Effector CD4-positive, alpha-beta T cell (primary cell): ENCODE measurements at places on chromosomes 2 and 18.

DNA sequence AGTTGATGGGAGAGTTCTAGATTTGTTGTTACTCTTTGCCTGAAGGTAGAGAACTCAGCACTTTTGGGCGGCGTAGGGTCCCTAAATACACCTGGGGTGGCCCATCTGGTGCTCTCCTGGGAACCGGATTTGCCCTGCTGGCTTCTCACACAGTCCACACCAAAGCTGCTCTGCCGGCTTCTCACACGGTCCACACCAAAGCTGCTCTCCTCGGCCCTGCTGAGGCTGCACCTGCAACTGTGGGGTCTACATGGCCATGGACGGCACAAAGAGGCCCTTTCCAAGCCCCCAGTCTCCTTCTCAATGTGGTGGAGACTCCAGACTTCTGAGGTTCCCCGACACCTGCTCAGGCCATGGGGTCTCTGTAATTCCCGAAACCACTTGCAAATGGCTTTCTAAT lies 124.8 kb upstream of the GPC1 start:
- DNase-seq, result no peak

DNA sequence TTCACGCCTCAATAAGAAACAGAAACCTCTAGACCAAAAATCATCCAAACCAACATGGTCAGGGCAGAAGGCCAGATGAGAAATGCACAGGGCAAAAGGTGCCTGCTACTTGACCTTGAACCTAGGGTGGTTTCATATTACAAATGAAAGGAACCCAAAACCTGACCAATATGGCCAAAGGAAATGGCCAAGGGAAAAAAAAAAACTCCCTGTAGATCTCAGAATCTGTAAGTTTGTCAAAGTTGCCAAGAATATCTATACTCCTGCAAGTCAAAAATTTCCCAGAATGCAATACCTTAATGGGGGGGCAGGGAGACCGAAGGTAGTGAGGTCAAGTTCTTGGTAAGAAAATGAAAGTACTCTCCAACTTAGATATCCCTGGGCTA lies 47.2 kb downstream of the HIBCH start:
- no peak for DNase-seq

GRCh38 chr18:73520229-73520628 lies 627.4 kb downstream of the FBXO15 start:
- DNase-seq, result no peak

DNA sequence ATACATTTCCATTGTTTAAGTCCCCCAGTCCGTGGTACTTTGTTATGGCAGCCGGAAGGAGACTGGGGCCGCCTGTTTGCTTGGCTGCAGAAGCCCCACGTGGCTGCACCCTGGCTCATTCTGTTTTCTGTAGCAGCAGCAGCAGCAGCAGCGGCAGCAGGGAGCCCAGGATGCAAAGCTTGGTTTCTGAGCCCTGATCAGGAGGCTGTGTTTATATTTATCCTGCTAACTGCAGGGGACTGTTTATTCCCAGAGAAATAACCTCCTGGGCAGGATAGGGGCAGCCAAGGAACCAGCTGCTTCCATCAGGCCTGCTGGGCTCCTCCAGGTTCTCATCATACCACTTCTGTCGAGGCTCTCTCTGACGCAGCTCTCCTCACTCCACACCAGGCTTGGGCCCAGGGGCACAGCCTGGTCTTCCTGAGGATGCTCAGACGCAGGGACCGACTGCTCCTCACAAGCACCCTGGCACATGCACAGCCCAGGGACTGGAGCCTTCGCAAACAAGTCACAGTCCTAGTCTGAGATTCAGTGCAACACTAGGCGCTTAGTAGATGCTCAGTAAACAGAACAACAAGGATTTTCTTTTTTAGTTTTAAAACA lies 139.0 kb downstream of the MSH2 start:
- no peak for DNase-seq

- no peak for DNase-seq
These were observed 133.6 kb downstream of the PHLPP1 start for GRCh38 chr18:62848946-62849345.

DNA sequence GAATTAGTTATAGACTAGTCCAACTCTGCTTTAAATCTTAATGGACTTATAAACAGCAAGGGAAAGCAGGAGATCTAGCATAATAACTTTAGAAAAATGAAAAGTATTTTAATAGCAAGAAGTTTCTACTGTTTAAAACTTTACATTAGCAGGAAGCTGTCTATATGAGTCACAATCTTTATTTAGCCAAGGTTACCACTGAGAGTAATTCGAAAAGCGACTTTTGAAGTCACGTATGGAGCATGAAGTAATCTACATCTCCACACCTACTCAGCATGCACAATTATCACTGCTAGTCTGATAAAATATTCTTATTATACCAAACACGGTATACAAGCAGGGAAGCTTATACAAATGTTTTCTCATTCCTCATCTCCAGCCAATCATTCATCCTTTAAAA lies 515.4 kb upstream of the SOX11 start:
- DNase-seq, result no peak

GRCh38 chr18:68840554-68841263 lies 42.8 kb downstream of the CCDC102B start:
- no peak for DNase-seq

DNA sequence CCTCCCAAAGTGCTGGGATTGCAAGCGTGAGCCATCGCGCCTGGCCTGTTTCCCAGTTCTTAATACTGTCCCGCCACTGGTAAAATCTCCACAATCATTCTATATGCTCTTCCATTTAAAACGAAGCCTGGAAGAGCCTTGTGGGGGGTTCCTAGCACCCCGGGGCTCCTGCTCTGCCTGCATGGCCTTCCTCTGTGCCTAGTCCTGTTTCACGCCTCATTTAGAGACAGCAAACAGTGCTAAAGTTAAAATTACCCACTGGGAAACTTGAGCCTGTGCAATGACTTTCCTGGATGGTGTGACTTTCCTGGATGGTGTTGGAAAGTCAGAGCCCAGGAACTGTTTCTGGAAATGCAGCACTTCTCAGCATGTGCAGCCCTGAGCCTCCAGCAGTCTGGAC lies 55.0 kb downstream of the INPP5D start:
- no peak for DNase-seq

DNA sequence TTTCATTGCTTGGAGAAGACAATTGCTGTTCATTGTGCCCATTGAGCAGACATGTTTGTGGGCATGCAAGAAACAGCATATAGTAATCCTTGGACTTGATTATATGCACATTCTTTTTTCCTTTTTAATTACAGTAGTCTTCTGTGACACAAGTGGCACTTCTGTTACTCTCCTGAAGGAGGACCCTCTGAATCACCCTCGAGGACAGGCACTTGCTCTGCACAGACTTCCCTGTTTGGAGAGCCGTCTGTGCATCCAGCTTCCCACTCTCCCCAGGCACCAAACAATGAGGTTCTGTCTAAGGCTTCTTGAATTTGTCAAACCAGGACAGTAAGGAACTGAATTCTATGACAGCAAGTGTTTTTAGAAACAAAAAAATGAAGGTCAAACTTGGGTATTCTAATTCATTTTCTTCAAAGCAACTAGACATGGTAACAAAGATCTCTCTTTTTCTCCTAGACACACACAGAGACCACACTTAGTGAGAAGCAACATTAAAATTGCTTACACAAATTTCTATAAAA lies 844.6 kb upstream of the ID2 start:
- DNase-seq, result no peak

DNA sequence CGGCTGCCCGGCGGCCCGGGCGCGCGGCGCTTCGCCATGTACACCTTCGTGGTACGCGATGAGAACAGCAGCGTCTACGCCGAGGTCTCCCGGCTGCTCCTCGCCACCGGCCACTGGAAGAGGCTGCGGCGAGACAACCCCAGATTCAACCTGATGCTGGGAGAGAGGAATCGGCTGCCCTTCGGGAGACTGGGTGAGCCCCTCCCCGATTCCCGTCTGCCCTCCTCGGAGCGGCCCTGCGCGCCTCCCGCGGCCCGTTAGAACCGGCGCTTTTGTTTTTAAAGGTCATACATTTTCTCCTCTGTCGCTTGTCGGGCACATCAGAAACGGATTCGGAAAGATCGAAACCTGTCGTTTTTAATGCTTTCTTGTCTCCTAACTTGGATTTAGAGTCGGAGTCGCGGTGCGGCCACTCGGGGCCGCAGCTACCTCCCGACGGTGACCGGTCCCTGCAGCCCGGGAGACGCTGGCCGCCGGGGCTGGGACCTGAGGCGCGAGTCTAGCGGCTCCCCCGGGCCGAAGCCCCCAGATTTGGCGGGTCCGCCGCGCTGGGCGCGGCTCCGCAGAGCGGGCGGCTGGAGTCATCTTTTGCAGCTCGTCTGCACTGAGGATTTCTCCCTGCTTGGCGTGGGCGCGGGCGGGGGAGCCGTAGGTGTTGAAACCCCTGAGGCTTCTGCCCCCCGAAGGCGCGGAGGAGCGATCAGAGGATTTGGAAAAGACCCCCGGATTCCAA lies 519 bp downstream of the TTL start:
- peak; percentile 23 for DNase-seq

DNA sequence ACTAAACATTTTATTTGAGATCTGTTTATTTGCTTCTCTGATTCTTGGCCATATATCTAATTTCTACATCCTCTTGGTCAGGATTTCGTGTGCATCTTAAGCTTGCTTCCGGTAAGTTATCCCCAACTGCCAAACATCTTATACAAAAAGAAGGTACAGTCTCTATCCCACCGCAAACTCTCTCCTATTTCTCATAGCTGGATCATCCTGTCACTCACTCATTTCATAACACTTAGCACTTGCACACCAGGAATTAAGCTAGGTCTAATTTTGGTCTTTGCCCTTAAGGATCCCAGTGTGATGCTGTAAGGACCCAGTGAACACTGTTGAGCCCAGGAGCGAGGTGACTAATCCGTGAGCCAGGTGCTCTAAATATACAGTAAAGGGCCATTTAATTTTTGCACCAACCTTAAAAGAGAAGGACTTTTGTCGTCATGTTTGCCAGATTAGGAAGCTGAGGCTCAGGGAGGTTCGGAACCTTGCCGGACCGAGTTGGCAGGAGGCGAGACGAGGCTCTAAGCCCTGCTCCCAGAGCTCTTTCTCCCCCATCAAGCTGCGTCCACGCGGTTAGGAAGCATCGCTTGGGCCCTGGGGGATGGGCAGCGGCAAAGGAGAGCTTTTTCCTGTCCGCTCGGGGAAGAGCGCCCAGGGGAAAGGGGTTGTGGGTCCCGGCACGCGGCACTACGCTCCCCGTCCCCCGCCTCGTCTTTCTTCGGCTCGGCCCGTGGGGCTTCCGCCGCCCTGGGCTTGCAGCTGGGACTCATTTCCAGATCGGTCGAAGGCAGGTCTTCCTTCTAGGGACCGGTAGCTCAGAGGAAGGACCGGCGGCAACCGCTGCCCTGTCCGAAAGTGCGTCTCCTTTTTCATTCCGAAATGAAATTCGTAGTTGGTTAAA lies 4.1 kb upstream of the ITPRIPL1 start:
- DNase-seq, result no peak

GRCh38 chr2:27953077-27953476 lies 62.5 kb downstream of the BABAM2 start:
- no peak for DNase-seq

DNA sequence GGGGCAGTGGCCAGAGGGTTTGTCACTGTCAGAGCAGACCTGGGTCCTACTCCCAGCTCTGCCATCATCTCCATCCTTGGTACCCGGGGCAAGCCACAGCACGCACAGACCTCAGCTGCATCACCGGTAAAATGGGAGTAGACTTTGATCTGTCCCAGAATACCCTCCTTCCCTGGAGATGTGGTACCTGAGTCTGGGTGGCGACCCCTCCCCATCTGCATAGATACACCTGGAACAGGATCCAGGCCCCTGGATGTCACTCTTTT lies 64.0 kb downstream of the ZFP36L2 start:
- DNase-seq, result no peak

DNA sequence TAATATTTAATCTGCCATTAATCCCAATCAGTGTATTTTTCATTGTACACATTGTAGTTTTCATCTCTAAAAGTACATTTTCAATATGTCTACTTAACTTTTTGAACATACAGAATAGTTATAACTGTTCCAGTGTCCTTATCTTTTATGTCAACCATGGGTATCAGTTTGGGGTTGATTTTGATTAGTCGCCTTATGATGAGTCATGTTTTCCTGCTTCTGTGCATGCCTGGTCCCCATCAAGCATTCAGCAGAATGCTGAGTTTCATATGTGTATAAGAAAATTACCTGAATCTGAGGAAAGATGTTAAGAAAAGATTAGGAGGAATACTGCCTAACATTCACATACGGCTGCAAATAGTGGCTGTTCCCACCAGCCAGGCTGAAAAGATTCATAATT lies 17.7 kb downstream of the SPDYA start:
- no peak for DNase-seq

DNA sequence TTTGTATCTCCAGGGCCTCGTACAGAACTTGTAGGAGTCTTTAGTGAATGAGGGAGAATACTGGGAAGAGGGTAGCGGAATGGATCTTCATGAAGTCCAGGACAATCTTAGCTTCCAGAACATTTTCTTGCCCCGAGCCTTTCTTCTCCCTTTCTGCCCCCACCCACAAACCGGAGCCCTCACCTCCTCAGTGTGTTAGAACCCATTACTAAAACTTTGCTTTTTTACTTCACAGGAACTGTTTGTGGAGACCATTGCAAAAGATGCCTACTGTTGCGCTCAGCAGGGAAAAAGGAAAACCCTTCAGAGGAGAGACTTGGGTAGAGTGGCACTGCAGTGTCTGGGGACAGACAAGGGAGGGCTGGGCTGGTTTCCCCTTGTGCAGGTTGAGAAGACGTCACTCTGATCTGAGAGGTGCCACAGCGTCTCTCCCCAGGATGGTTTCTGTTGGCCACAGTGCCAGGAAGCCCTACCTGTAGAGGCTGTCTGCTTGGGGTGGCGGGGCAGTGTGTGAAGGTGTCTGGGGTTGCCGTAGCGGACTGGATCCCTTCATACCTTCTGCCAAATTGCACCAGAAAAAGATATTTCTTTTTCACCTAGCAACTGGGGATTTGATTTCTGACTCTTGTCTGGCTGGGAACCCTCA lies 786 bp downstream of the POLE4 start:
- no peak for DNase-seq

- no peak for DNase-seq
These were observed 9.5 kb upstream of the TEX261 start for GRCh38 chr2:71003966-71004755.

- no peak for DNase-seq
These were observed 28.0 kb upstream of the SCLY start for GRCh38 chr2:238032755-238033337.

GRCh38 chr2:127058246-127058953 lies 48.6 kb downstream of the BIN1 start:
- no peak for DNase-seq

- no peak for DNase-seq
These were observed 755.5 kb downstream of the RNF144A start for GRCh38 chr2:7672685-7673071.

DNA sequence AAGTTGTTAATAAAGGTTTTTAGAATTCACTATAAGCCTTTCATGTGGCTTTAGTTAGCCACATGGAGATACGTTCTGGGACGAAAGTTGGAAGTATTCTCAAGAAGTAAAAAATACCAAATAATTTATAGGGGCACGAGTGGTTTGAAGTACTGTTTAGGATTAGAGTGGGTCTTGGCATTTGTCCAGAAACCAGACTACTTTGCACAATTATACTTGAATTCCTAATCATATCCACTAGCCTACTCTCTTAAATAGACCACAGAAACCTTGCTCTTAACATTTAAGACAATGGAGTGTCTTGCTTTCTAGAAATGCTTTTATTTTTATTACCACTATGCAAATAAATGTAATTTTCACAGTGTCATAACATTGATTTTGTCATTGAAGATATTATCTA lies 44.6 kb downstream of the UBE2E3 start:
- no peak for DNase-seq

GRCh38 chr18:48167897-48168253 lies 237.4 kb upstream of the SMAD2 start:
- no peak for DNase-seq

GRCh38 chr2:241507430-241508239 lies 749 bp downstream of the STK25 start:
- DNase-seq, result peak; percentile 19

- DNase-seq, result no peak
These were observed 2.9 kb upstream of the LNPK start for GRCh38 chr2:176004934-176005333.
